ENCODE measurements at places on chromosomes 6 and 20. TPM values are rescaled to one million over a fixed set of nuclear protein-coding genes. Genes with fewer than 3 reads are reported as not detected.

Gene IL17A
- total RNA-seq, result not detected

Gene CBLN4
- total RNA-seq, result not detected

Gene ASIP
- total RNA-seq, result not detected

Gene TREML4
- total RNA-seq, result not detected

Gene CCN6
- total RNA-seq, result not detected

Gene ANKRD66
- not detected for total RNA-seq

Gene KHDC1L
- not detected for total RNA-seq

Gene DLL1
- 1.8 TPM for total RNA-seq

Gene FOXF2
- not detected for total RNA-seq

Gene LIME1
- total RNA-seq, result 1.6 TPM

GRCh38 chr6:33053230-33053629 is 20.2 kb downstream of the HLA-DPA1 start:
- DNase-seq, result no peak

GRCh38 chr20:36149469-36149868 is 5.1 kb upstream of the EPB41L1 start:
- no peak for DNase-seq

- no peak for DNase-seq
These were observed 39.2 kb upstream of the TLDC2 start for GRCh38 chr20:36836591-36837269.

- no peak for DNase-seq
These were observed 235.8 kb upstream of the KCNG1 start for GRCh38 chr20:51258582-51259165.

- no peak for DNase-seq
These were observed 228.5 kb downstream of the ZMYND8 start for GRCh38 chr20:47127999-47128398.

DNA sequence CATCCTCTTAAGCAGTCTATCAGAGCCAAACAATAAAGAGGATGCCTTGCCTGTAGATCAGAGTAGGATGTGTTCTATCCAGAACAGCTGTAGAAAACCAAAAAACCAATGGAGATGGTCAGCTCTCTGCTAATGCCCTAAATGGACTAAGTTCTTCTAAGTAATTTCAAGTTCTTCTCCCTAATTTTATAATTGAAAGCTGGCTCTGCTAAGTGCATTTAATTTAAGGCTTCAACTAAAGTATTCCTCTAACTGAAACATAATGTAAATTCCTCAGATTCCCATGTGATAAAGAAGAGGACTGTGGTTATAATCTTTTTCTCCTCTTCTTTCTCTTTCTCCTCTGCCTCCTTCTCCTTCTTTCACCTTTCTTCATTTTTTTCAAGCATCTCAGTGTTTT is 709.5 kb downstream of the KIF16B start:
- no peak for DNase-seq

GRCh38 chr20:16308754-16309153 is 264.5 kb downstream of the KIF16B start:
- no peak for DNase-seq

- DNase-seq, result no peak
These were observed 50.2 kb upstream of the DACT2 start for GRCh38 chr6:168369786-168370185.

GRCh38 chr6:142045380-142046278 is 87.1 kb upstream of the GJE1 start:
- DNase-seq, result no peak

- no peak for DNase-seq
These were observed 117.5 kb downstream of the ZMYND8 start for GRCh38 chr20:47238780-47239718.

DNA sequence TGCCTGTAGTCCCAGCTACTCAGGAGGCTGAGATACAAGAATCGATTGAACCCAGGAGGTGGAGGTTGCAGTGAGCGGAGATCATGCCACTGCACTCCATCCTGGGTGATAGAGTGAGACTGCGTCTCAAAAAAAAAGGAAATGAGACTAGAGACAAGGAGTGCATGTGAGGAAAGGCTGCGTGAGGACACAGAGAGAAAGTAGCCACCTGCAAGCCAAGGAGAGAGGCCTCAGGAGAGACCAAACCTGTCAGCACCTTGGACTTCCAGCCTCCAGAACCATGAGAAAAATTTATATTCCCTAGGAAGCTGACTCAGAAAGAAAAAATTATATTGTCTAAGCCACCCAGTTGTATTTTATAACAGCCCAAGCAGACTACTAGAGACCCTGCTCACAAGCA is 7.4 kb upstream of the BEND3 start:
- no peak for DNase-seq

DNA sequence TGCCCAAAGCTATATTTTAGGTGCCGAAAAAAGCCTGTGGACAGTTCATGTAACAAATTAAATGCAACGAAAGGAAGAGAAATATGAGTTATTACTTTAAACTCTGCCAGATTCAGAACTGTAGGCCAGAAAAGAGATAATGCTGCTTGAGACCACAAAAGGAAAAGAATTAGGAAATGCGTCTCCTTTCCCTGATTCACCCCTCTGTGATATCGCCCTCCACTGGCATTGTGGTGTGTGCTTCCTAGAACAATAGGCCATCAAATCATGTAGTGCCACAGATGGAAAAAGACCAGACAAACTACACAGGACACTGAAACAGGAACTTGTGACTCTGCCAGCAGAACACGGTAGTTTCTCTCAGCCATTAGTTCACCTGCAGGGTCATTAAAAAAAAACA is 14.7 kb upstream of the LAMA4 start:
- DNase-seq, result no peak

DNA sequence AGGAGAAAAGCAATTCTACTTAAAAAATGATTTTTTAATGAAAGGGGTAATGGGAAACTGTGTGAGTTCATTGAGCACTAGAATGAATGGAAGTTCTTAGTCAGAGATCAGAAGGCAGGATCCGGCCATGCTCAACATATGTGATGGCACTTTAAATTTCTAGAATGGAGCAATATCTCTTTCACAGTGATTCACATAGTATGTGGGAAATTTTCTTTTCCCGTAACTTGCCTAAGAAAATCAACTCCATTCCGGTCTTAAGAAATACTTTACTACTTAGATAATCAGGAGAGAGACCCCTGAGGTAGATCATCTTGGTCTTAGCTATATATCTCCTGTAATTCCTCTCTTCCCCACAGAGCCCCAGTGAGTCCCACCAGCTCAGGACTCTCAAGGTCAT is 131.8 kb downstream of the SCML4 start:
- no peak for DNase-seq

DNA sequence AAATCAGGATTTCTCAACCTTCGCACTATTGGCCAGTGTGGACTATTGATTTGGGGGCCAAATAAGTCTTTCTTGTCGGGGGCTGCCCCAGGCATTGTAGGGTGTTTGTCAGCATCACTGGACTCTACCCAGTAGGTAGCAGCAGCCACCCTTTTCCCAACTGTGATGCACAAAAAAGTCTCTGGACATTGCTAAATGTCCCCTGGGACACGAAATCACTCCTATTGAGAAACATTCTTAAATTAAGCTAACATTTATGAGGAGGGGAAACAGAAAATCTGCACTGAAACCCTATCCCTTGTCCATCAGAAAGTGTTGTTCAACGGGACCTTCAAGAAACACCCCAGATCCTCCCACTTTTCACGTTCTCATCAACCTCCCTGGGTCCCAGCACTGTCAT is 54.2 kb downstream of the NFATC2 start:
- DNase-seq, result no peak

DNA sequence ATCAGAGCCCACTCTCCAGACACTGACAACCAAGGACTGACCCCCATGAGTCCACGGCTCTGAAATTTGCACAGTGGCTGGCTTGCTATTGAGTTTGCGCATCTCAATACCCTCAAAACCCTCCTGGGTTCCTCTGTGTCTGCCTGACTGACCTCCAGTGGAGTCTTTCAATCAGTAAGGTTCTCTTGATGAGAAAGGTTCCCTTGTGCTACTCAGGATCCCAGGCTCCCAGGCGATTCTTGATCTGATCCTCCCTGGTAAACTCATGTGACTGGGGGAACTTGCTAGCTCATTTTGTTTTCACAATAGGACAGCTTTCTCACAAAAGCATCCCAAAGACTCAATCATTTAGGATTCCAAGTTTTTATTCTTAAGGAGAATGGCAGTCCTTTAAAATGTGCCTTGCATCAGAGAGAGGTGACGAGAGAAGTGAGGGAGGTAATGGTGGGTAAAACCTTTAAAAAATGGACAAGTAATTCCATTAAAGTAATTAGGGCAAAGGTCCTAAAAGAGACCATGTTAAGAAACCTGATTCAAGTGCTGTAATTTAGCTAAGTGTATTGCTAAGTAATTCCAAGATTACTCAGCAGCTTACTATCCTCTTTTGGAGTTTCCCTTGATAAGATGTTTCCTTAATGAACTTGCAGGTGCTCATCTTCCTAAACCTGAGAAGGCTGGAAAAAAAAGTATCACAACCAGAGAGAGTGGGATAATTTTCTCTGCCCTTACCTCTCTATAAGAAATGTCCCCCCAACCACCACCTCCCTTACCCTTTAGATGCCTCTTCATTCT is 304.7 kb upstream of the SGK1 start:
- DNase-seq, result no peak

- DNase-seq, result peak; percentile 26
These were observed 79.9 kb upstream of the SPTLC3 start for GRCh38 chr20:12928755-12929401.

DNA sequence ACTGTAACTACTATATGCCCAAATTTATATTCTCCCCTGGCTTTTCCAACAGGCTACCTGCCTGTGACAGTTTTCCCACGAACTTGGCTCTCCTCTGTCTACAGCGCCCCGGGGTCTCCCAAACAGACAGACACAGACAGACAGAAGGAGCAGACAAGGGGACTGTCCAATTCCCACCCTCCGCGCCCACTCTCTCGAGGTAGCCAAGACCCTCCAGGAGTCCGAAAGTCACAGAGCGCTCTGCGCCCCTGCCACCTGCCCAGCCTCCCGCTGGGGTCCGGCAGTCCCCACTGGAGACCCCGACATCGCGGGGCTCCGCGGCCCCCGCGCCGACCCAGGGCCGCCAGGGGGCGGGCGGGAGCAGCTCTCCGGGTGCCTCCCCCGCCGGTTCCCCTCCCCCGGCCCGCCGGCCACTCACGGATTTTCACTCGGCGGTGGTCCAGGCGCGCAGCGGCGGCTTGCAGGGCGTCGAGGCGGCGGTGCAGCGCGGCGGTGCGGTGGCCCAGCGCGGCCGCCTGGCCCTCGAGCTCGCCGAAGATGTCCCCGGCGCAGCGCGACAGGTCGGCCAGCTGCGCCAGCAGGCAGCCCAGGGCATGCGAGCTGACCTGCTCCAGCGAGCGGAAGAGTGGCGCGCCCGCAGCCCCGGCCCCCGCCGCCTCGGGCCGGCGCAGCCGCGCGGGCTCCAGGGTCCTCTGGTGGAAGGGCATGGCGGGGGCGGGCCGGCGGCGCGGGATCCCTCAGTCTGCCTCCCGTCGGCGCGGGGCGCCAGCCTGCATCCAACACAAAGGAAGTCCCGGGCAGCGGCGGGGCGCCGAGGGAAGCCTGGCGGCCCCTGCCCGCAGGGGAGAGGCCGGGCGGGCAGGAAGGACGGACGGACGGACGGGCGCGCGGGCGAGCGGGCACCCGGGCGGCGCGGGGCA is 81.3 kb upstream of the CCDC28A start:
- no peak for DNase-seq

DNA sequence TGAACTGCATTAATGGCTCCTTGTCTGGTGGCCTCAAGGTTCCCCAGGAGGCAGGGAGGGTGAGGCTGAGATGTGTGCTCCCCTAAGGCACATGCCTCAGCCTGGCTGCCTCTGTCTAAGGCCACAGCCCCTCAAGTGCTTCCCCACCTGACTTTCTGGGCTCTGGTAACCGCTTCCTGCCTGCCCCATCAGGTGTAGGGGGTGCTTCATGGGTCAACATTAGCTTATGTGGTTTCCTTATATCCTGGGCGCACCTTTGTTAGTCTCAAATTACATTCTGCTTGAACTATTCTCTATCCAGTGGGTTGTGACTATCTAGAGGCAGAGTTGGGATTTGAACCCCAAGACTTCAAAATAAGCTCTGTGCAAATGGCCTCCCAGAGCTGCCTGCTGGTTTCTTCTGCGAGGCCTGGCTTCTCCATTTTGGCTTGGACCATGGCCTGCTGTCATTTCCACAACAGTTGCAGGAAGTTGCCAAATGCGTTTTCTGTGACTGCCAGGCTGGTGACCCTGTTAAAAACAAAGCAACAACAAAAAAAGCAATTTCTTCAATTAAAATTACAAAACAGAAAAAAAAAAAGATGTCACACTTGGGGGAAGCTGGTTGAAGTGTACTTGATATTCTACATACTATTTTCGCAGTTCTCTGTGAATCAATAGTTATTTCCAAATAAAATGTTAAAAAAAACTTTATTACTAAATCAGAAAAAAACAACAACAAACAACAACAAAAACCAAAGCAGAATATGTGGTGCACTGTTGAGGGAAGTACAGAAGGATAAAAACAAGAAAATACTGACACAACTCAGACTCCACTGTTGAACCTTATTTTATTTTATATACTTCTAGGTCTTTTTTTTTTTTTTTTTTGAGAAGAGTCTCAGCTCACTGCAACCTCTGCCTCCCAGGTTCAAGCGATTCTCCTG is 20.0 kb upstream of the ZNFX1 start:
- DNase-seq, result no peak

GRCh38 chr20:3898639-3899038 is 9.5 kb downstream of the PANK2 start:
- DNase-seq, result no peak

DNA sequence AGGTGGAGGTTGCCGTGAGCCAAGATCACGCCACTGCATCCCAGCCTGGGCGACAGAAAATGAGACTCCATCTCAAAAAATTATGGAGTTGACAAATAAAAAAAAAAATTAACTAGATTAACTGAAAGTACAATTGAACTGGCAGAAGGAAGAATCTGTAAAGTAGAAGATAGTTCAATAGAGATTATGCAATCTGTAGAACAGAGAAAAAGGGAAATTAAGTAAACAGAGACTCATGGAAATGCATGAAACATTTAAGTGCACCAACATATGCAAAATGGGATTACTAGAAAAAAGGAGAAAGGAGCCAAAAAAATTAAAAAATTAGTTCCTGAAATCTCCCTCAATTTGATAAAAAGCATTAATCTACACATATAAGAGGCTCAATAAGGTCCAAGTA is 188.8 kb upstream of the KHDRBS2 start:
- no peak for DNase-seq

DNA sequence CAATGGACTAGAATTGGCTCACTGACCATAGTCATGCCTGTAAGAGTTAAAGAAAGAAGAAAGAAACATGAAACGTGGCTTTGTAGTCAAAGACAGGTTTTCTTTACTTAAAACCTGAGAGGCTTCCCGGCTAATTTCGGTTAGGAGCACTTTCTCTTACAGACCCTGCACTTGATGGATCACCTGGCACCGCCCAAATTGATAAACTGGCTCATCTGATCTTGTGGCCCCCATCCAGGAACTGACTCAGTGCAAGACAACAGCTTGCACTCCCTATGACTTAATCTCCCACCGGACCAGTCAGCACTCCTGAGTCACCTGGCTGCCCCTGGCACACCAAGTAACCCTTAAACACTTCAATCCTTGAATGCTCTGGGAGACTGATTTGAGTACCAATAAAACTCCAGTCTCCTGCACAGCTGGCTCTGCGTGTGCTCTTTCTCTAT is 12.3 kb downstream of the TMEM14B start:
- no peak for DNase-seq

- DNase-seq, result no peak
These were observed 136.2 kb upstream of the STMND1 start for GRCh38 chr6:16965689-16966088.

Measured in pulmonary artery endothelial cell (primary cell).